ENCODE measurements at places on chromosomes 7 and 10. TPM values are rescaled to one million over a fixed set of nuclear protein-coding genes. Genes with fewer than 3 reads are reported as not detected.

The KCNH2 gene
- 80.8 TPM for total RNA-seq

The GALNT11 gene
- total RNA-seq = 43.3 TPM

The C10orf95 gene
- total RNA-seq = not detected

The GPR26 gene
- total RNA-seq = not detected

The INA gene
- 11.1 TPM for total RNA-seq

The HOXA4 gene
- 2.6 TPM for total RNA-seq

The GSDME gene
- total RNA-seq = 11.1 TPM
